SW 1271 (cell line): ENCODE measurements at places on chromosomes 4 and X.

GRCh38 chr4:24657768-24658617 lies 73.6 kb upstream of the DHX15 start:
- peak; percentile 5 for DNase-seq

DNA sequence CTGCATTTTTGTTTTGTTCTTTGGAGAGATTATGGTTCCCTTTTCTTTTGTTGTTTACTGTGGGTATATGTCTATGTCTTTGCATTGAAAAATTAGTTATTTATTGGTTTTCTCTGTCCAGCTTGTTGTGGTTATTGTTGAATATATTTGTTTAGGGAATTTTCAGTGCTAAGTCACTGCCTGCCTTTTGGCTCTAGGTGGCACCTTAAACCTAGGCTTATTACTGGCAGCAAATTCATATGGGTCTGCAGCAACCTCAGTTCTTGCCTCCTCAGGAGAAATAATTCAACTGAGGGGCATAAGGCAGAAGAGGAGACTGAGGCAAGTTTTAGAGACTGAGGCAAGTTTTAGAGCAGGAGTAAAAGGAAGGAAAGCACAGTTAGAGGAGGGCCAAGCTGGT lies 1157.3 kb upstream of the AGA start:
- DNase-seq = no peak

DNA sequence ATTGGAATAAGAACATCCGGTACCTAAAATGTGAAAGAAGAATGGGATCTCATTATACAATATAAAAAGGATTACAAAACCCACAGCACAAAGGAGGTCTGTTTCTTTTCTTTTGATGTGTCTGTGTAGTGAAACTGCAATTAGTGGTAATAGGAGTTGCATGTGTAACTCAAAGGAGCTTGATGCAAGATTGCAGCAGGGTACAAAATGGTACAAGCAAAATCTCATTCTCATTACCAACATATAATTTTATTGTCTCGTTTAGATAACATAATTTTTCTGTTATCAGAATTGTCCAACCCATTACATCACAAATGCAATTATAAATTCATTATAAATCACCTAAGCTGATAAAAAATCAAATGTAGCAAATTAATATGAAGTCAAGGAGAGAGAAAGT lies 47.1 kb upstream of the CCSER1 start:
- DNase-seq = no peak

GRCh38 chrX:45200741-45201234 lies at the start of gene DIPK2B:
DIPK2B (minus strand) TSS chrX:45200876; CDS start chrX:45200826, 50 bp downstream.
- DNase-seq = no peak

DNA sequence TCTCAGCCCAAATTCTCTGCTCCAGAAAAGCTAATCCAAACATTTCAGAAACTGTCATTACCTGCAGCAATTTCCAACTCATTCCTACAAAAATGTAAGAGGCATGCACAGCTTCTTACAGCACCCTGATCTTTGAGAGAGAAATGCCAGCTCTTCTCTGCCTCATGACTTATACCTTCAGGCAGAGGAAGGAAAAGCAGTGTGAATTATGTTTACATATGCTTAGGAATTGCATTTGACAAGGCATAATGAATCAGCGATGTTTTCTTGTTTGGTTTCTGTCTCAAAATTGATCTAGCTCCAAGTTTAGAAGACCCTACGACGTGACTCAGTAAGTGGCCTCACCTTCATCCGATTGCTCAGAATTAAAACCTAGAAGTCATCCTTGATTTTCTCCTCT lies 21.8 kb upstream of the AGA start:
- no peak for DNase-seq

- DNase-seq = no peak
Measured at GRCh38 chr4:181830404-181831035, 412.7 kb upstream of the TENM3 start.

DNA sequence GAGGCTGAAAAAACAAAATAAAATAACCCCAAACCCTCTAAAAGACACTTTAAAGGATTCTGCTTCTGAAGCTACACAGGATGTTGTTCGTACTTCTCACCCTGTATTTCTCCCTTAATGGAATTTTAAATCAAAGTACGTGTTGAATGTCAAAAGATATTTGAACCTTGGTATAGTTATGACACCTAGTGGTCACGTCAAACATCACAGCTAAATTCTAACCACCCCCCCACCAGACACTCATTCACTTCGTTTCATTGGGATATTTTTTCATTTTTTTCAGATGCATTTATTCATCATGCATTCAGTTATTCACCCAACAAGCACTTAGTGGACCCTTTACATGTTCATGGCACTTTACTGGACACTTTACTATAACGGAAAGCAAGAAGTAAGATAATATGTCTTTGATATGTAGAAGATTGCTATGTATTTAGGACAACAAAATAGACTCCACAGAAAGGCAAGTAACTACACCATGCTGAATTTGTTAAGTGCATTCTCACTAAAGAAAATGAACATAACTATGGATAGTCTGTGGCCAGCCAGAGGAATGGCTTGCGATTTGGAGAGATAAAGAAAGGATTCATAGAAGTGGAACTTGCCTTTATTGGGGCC lies 62.5 kb upstream of the GPR174 start:
- peak; percentile 4 for DNase-seq

- no peak for DNase-seq
Measured at GRCh38 chr4:107058828-107059227, 22.7 kb upstream of the DKK2 start.

DNA sequence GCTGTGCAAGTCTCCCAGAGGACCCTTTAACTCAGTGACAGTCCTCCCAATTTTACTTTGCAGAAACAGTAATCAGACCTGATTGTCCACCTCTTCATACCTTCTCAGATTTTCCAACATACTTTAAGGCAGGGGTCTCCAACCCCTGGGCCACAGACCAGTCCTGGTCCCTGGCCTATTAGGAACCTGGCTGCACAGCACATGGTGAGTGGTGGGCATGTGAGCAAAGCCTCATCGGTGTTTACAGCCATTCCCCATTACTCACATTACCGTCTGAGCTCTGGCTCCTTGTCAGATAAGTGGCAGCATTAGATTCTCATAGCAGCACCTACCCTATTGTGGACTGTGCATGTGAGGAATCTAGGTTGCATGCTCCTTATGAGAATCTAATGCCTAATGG lies 74.3 kb downstream of the TECRL start:
- DNase-seq = no peak
